Endodermal cell (in vitro differentiated cells): ENCODE measurements at places on chromosomes 12 and 14. TPM values are rescaled to one million over a fixed set of nuclear protein-coding genes. Genes with fewer than 3 reads are reported as not detected.

GRCh38 chr14:51609251-51609954 is 42.3 kb upstream of the FRMD6 start:
- no peaks in the 10 kb centered on the region for H3K27me3 ChIP-seq
- no peak for DNase-seq
- no peak overlapping the region for H3K27ac ChIP-seq
- H3K4me3 ChIP-seq = no peak overlapping the region

- peak overlapping the region; percentile 98 for H3K4me3 ChIP-seq
- H3K27me3 ChIP-seq = no peaks in the 10 kb centered on the region
- H3K27ac ChIP-seq = peak overlapping the region; percentile 96
- no peaks in the 10 kb centered on the region for H3K36me3 ChIP-seq
- no peaks in the 10 kb centered on the region for H3K4me1 ChIP-seq
Observed at GRCh38 chr12:12561371-12562015, 1.2 kb downstream of the DUSP16 start.

Gene TMEM30B
- 8.6 and 10.1 TPM in 2 replicates for total RNA-seq

Gene IFI27L2
- 36.0 and 37.0 TPM in 2 replicates for total RNA-seq

GRCh38 chr14:21019366-21019765 is 5.5 kb downstream of the NDRG2 start:
- peaks cover 6% of the 10 kb centered on the region for H3K36me3 ChIP-seq
- no peak overlapping the region for H3K4me3 ChIP-seq
- no peak overlapping the region for H3K27ac ChIP-seq
- H3K4me1 ChIP-seq = no peaks in the 10 kb centered on the region

DNA sequence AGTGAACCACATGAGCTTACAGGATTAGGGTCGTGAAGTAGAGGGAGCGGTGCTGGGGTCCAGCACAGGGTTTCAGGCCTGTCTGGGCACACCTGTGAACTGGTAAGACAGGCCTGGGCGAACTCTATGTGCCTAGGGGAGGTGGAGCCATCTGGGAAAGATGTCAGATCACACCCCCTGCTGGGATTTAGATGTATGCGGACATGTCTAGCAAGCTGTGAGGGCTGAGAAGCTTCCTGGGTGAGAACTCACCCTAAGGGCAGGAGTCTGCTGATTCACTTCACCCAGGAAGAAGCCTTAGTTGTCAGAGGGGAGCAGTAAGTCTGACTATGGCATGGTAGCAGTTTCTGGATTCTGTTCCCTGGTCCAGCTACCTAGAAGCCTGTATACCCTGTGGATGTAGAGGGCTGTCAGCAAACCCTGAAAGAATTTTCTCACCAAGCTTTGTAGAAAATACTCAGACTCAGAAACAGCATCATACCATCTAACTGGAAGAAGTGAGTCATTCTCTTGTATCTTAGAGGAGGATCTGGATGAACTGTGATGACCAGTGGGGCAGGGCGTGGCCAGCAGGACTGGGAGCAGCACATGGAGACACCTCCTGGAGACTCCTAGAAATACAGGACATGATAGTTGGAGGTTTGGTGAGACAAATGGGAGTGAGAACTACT is 11.2 kb upstream of the PYGL start:
- no peak overlapping the region for H3K4me3 ChIP-seq
- H3K27ac ChIP-seq = no peak overlapping the region
- DNase-seq = peak; percentile 88
- H3K36me3 ChIP-seq = no peaks in the 10 kb centered on the region

- no peak overlapping the region for H3K4me3 ChIP-seq
- no peak overlapping the region for H3K27ac ChIP-seq
- no peak for DNase-seq
- no peaks in the 10 kb centered on the region for H3K36me3 ChIP-seq
- no peaks in the 10 kb centered on the region for H3K4me1 ChIP-seq
Observed at GRCh38 chr14:92692822-92693226, 55.6 kb downstream of the LGMN start.

Gene NAV3
- 0.20 to 0.86 TPM (median 0.38 TPM) in 3 replicates for total RNA-seq

Gene RD3L
- total RNA-seq = not detected in 2 replicates

DNA sequence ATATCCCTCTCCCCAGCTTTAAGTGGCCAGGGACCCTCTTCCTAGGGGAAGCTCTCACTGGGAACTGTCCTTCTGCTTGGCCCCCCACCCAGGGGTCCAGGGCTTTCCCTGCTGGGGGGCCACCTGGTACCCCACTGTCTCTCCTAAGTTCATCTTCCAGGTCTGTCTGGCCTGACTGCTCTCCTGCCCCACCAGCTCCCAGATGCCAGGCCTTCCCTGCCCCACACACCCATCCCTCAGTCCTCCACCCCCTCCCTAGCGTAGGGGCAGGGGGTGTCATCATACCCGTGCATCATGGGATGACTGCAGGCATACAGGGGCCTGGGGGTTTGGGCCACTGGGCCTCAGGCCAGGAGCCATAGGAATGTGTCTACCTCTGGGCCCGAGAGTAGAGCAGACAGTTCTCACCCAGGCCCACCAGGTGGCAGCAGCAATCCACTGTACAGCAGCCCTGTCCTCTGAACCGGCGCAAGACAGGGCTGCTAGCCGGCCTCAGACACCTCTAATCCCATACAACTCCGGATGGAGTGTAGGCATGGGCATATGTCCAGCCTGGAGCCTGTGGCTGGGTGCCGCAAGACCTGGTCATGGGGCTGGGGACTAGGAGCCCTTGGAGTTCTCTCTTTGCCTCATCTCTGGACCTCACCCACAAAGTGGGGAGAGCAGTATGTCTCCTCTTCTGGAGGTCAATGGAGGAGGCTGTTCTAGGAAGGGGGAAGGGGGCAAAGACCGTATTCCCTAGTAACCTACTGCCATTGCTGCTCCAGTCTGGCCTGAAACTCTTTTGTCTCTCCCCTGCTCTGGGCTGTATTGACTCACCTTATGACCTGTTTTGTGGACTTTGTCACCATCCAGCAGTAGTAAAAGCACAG is 10.0 kb upstream of the SMARCD1 start:
- H3K4me1 ChIP-seq = peaks cover 5% of the 10 kb centered on the region
- no peaks in the 10 kb centered on the region for H3K36me3 ChIP-seq
- H3K4me3 ChIP-seq = no peak overlapping the region
- no peak overlapping the region for H3K27ac ChIP-seq
- peak; percentile 99 for DNase-seq

Gene KRT81
- total RNA-seq = not detected in 2 replicates

- H3K36me3 ChIP-seq = no peaks in the 10 kb centered on the region
- no peak overlapping the region for H3K27ac ChIP-seq
- peak; percentile 87 for DNase-seq
- H3K4me1 ChIP-seq = no peaks in the 10 kb centered on the region
- H3K4me3 ChIP-seq = no peak overlapping the region
- H3K27me3 ChIP-seq = no peaks in the 10 kb centered on the region
Observed at GRCh38 chr12:126093908-126094307, 1028.7 kb downstream of the AACS start.

Gene TOMM20L
- not detected in 2 replicates for total RNA-seq

Gene SART3
- total RNA-seq = 76.9 and 86.2 TPM in 2 replicates

- H3K27me3 ChIP-seq = no peaks in the 10 kb centered on the region
- peak; percentile 64 for DNase-seq
- no peaks in the 10 kb centered on the region for H3K36me3 ChIP-seq
- H3K27ac ChIP-seq = no peak overlapping the region
- H3K4me3 ChIP-seq = no peak overlapping the region
Observed at GRCh38 chr14:67444395-67444794, 32.4 kb upstream of the PLEK2 start.

DNA sequence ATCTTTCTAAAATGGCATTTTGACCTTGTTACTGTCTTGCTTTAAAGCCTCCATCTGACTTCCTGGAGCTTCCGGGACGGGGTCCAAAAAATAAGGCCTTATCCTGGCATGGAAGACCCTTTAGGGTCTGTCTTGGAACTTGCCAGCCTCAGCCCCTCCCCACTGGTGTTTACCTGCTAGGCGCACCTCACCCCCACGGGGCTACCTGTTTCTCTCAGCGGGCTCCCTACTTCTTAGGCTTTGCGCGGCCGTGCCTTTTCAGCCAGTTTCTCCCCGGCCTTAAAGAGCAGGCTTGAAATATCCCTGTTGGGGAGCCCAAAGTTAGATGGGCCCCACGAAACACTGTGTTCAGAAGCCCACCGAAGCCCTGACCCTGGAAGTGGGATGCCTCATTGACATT is 5.1 kb downstream of the RTL1 start:
- peak; percentile 33 for DNase-seq
- peaks cover 10% of the 10 kb centered on the region for H3K27me3 ChIP-seq
- H3K4me3 ChIP-seq = no peak overlapping the region
- no peak overlapping the region for H3K27ac ChIP-seq
- peaks cover 12% of the 10 kb centered on the region for H3K4me1 ChIP-seq

Gene NR1H4
- total RNA-seq = not detected in 3 replicates

GRCh38 chr14:64723691-64724577 is 19.7 kb downstream of the PLEKHG3 start:
- no peaks in the 10 kb centered on the region for H3K27me3 ChIP-seq
- H3K4me3 ChIP-seq = no peak overlapping the region
- no peak for DNase-seq

DNA sequence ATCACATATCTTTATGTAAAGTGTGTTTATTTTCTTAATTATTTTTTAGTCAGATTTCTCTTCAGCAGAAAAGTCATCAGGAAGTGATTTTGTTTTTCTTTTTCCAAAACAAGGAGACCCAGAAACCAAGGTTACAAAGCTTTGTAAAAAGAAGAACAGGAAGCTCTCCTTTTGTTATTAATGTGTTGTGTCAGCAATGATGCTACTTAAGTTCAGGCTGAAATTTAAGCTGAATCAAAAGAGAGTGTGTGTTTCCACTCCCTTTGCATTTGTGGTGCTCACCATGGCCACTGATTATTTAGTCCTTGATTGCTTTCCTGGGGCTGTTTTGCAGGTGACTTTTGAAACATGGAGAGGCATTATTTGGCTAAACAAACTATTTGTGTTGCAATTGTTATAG is 155.3 kb upstream of the ATP2B1 start:
- H3K27ac ChIP-seq = no peak overlapping the region
- H3K4me1 ChIP-seq = peaks cover 2% of the 10 kb centered on the region
- no peak overlapping the region for H3K4me3 ChIP-seq
- H3K36me3 ChIP-seq = no peaks in the 10 kb centered on the region
- DNase-seq = no peak
- H3K27me3 ChIP-seq = no peaks in the 10 kb centered on the region

Gene SRSF9
- total RNA-seq = 242 to 324 TPM (median 308 TPM) in 3 replicates

DNA sequence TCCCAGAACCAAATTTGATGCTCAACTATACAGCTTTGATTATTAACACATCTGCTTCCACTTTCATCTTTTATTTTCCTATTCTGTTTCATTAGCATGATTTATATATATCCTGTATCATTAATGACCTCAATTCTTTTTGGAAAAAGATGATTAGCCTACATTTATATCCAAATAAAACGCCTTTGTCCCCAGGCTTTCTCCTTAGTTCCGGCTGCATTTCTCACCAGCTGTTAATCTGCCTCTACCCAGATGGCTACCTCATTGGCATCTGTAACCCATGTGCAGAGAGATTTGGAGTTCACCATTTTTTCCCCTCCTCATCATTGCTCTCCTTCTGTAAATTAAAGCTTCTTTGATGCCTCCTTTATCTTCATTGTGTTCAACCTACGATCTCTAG is 336.8 kb upstream of the RGS6 start:
- peaks cover 17% of the 10 kb centered on the region for H3K36me3 ChIP-seq
- peaks cover 8% of the 10 kb centered on the region for H3K4me1 ChIP-seq
- H3K27me3 ChIP-seq = no peaks in the 10 kb centered on the region
- DNase-seq = no peak
- no peak overlapping the region for H3K4me3 ChIP-seq

DNA sequence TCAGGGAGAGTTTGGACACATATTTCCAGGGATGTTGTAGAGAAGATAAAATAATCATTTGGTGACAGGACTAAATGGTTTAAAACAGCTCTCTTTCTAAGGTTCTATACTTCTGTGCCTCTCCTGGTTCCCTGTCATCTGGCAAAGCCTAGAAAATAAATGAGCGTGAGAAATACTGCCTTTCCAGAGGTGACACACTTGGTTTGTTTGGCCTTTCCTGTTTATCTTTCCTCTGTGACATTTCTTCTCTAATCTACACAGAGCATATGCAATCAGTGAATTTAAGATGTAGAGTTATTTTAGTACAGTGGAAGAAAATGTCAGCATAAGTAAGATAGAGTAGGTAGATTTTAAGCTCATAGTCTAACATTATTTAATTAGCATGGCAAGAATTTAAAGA is 22.0 kb upstream of the SSTR1 start:
- no peaks in the 10 kb centered on the region for H3K36me3 ChIP-seq
- H3K27me3 ChIP-seq = no peaks in the 10 kb centered on the region
- H3K27ac ChIP-seq = no peak overlapping the region
- no peak for DNase-seq

- no peaks in the 10 kb centered on the region for H3K4me1 ChIP-seq
- DNase-seq = no peak
Observed at GRCh38 chr12:29102741-29103140, 46.3 kb upstream of the FAR2 start.

Gene FAM234B
- total RNA-seq = 20.8 to 31.2 TPM (median 21.1 TPM) in 3 replicates

- no peak overlapping the region for H3K27ac ChIP-seq
- no peaks in the 10 kb centered on the region for H3K36me3 ChIP-seq
- no peaks in the 10 kb centered on the region for H3K27me3 ChIP-seq
Observed at GRCh38 chr14:55965851-55966250, 152.4 kb upstream of the PELI2 start.

- H3K27ac ChIP-seq = no peak within 1 kb of the TSS
- peak within 1 kb of the TSS; percentile 95 for H3K4me3 ChIP-seq
- H3K4me1 ChIP-seq = peaks cover 18% of the 10 kb centered on the region
- peaks cover under 1% of the 10 kb centered on the region for H3K36me3 ChIP-seq
- peaks cover 76% of the 10 kb centered on the region for H3K27me3 ChIP-seq
- DNase-seq = peak; percentile 99
Observed at GRCh38 chr12:114684098-114684869, at the start of gene TBX3. TSS of gene TBX3 (minus strand) at chr12:114684175. CDS start at chr12:114683200, 975 bp downstream.

- H3K4me1 ChIP-seq = no peaks in the 10 kb centered on the region
- DNase-seq = no peak
- H3K27ac ChIP-seq = no peak overlapping the region
- no peaks in the 10 kb centered on the region for H3K36me3 ChIP-seq
- no peak overlapping the region for H3K4me3 ChIP-seq
- no peaks in the 10 kb centered on the region for H3K27me3 ChIP-seq
Observed at GRCh38 chr12:64139021-64139420, 83.1 kb downstream of the KICS2 start.

DNA sequence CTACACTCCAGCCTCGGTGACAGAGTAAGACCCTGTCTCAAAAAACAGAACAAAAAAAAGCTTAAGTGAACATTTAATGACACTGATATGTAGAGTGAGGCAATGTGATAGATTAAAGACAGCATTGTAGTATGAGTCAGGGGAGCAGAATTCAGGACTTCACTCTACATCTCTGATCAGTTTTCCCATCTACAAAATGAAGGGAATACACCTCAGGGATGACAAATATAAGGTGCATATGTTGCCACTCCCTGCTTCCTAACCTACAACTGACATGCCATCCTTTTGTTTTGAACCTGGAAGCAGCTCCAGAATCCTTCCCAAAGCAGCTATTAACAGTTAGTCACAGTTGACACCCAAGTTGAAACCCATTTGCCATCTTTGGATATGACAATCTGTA is 30.9 kb upstream of the STRN3 start:
- DNase-seq = no peak
- H3K4me1 ChIP-seq = peaks cover 11% of the 10 kb centered on the region
- H3K27me3 ChIP-seq = no peaks in the 10 kb centered on the region
- H3K4me3 ChIP-seq = no peak overlapping the region
